Umbilical cord (tissue), 2 donors: ENCODE measurements at places on chromosomes 1 and 21.

DNA sequence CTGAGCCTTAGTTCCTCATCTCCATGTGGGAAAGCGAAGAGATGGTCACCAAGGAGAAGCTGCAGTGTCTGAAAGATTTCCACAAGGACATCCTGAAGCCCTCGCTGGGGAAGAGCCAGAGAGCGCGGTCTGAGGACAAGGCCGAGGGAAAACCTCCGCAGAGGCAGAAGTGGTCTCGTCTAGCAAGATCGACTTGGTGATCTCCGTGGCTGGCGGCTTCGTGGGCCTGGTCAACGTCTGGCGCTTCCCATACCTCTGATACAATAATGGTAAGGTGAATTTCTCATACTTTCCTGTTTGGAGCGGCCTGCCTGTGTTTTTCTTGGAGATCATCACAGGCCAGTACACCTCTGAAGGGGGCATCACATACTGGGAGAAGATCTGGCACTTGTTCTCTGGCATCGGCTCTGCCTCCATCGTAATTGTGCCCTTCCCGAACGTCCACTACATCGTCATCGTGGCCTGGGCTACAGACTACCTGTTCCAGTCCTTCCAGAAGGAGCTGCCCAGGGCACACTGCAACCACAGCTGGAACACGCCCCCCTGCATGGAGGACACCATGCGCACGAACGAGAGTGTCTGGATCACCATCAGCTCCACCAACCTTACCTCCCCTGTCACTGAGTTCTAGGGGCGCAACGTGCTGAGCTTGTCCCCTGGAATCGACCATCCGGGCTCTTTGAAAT is 841.1 kb upstream of the TMPRSS15 start:
- no peak for DNase-seq

DNA sequence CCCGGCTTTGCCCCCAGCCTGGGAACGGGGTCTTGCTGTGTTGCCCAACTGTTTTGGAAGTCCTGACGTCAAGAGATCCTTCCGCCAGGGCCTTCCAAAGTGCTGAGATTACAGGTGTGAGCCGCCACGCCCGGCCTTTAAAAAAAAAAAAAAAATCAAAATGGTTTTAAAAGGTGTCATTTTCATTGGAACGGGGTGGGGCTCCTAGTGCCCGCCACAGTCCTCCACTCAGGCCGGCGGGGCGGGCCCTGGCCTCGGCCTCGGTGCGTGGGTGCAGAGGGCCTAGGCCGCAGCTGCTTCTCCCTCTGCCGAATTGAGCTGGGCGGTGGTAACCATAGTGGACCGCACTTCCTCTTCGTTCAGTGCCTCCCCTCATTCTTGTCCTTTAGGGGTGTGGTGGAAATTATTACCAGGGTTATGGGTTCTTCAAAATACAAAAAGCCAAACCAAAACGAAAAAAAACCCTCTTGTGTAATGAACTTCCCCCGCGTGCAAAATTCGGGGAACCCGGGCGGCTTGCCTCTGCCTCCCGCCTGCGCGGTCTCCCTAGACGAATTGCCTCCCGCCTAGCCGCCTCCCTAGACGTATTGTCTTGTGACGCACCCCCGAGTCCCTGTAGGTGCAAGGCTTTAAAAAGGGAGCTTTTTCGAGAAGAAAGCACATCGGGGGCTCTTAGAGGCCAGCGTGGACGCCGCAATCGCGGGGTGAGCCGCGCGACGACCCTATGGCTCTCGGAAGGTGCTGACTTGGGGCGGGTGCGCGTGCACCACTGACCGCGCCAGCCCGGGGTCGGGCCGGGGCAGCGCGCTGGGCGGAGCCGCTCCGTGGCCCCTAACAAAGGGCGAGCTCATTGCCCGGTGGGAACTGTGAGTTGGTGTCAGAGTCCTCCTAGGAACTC is 10.5 kb upstream of the SPEN start:
- peak; percentile 18 for DNase-seq

GRCh38 chr1:231338270-231339128 is at the start of gene SPRTN:
TSS of gene SPRTN (plus strand) at chr1:231338293. CDS start at chr1:231338384, 91 bp downstream.
- DNase-seq: peak; percentile 10

- DNase-seq: no peak
Observed at GRCh38 chr1:62395291-62395690, 41.6 kb upstream of the USP1 start.

- no peak for DNase-seq
Observed at GRCh38 chr1:40383488-40384412, 10.2 kb downstream of the SMAP2 start.

GRCh38 chr1:159441360-159441759 is 1.8 kb downstream of the OR10J1 start:
- DNase-seq: no peak

GRCh38 chr1:29501227-29501976 is 265.1 kb downstream of the PTPRU start:
- peak; percentile 70 for DNase-seq

DNA sequence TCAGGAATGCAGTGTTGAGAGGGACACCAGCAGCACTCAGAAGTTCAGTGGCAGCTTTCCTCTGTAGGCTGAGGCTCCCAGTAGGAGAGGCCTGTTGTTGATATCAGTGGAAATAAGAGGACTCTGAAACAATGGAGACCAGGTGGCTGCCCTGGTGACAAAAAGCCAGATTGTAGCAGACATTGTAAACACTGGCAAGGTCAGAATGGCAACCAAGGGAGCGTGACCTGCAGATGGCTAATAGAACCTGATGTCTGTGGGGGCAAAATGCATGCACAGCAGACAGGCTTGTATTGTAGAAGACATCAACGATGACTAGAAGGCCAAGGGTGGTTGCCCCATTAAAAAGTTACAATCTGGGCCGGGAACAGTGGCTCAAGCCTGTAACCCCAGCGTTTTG is 53.1 kb upstream of the GPR37L1 start:
- no peak for DNase-seq

DNA sequence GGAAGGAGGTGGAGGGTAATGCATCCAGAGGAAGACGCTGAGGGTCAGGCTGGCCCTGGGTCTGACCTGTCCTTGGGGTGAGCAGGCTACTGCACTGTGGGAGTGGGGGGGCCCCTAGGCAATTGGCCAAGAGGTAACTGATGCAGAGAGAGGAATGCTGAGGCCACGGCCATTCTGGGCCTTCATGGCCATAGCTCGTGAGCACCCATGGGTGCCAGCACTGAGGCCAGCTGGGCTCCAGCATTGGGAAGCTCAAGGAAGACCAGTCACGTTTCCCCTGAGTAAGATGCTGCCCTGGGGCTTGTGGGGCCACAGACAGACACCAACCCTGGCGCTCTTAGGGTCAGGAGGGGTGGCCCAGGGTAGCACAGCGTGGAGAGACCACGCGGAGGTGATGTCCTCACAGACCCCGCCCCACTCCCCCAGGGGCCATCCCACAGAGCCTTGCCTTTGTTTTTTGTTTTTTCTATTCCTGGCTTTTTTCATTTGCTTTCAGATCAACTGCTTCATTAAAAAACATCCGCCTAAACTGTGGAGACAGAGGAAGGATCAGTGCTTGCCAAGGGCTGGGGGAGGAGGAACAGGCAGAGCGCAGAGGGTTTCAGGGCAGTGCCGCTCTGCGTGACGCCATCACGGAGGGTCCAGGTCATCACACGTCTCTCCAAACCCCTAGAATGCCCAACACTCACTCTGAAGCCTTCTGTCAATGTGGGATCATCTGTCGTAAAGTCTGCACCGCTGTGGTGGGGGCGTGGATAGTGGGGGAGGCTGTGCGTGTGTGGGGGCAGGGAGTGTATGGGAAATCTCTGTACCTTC is 61.1 kb downstream of the SIK1 start:
- DNase-seq: no peak

DNA sequence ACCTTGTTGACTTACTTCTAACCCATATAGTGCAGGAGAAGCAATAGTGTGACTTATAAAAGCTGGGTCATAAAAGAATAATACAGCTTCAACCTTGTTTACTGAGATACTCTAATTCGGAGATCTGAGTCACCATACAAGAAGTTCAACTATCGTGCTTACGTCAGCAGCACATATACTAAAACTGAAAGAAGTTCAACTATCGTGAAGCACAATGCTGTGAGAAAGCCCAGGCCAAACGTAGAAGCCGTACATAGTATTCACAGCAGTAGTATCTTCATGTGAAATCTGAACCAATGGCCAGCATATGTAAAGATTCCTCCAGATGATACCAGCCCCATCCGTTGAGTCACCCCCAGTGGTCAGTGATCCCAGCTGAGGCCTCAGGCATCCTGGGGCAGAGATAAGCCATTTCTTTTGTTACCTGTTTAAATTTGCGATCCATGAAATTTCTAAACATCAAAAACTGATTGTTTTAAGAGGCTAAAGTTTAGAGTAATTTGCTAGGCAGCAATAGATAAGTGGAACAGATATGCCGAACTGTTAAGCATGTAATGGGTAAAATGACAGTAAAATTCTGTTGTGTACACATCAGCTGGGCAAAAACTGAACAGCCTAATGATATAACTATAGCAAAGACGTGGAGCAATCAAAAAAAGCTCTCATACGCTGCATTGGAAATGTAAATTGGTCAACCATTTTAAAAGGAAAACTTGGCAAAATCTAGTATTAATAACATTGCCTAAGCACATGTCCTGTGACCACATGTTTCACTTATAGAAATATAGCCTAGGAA is 53.9 kb upstream of the SAMD13 start:
- DNase-seq: no peak

DNA sequence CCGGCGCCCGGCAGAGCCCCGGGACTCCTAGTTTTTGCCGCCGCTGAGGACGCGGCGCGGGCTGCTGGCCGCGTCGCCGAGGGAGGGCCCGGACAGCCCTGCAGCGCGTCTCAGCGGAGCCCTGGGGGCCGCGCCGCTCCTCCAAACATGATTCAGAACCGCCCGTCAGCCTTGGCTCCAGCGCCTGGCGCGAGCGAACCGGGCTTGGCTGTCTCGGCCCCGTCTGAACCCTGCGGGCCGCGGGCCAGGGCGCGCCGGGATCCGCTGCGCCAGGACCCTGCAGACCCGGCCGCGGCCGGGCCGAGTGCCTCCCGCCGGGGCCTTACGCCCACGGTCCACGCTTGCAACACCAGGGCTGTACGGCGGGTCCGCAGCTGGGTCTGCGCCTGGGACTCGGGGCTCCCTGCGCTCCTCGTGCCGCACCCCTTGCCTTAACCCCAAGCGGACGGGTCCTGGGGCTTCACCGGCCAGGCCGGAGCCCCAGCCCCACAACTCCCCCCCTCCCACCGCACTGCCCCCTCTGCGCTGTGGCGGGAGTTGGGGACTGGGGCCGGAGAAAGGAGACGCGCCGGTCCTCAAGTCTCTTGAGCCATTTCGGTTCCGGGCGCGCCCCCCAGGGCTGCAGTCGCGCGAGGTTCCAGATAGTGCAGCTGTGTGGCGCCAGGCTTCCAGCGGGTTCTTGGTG is 48.4 kb upstream of the CD34 start:
- peak; percentile 63 for DNase-seq

DNA sequence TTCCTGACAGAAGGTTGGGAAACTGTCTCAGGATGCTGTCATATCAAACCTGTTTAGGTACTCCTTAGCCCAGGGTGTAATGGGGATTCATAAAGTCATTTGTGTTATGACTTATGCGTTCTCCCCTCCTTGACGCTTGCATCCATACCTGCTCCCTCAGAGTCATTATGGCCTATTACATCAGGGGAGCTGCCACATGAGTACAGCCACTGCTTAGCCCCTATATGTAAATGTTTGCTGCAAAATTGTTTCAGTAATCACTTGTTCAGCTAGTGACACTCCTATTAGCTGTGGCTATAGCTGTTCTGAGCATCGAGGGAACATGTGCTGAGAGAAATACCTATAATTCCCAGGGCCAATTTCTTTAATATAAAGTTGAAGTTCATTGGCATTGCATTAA is 10.5 kb downstream of the NTNG1 start:
- DNase-seq: no peak

GRCh38 chr1:208329300-208329699 is 85.1 kb upstream of the PLXNA2 start:
- DNase-seq: no peak

DNA sequence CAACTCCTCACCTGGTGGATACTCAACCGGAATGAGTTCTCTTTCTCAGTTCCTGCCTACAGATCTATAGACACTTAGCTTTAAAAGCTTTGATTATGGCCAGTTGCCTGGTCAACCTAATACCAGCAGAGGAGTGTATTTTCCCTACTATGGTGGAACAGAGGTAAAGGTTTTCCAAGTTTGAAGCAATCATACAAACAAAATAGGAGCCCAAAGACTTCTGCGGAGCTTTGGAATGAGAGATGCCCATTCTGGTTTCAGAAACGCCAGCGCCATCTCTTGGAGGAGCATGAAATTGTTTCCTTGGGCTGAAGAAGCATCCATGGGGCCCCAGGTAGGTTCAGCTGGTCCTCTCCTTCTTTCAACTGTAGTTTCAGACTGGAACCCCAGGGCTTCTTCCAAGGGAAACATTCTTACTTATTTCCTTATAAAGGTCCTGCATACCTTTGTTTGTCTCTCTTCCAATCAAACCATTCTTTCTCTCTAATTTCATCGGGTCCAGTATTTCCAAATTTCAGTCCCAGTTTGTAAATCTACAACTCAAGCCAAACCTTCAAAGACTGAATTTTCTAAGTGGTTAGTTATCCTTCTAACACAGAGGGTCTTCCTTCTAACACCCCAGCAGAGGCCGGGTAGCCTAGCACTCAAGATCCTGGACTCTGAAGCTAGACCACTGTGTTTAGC is 95.9 kb downstream of the KCNJ15 start:
- peak; percentile 66 for DNase-seq

DNA sequence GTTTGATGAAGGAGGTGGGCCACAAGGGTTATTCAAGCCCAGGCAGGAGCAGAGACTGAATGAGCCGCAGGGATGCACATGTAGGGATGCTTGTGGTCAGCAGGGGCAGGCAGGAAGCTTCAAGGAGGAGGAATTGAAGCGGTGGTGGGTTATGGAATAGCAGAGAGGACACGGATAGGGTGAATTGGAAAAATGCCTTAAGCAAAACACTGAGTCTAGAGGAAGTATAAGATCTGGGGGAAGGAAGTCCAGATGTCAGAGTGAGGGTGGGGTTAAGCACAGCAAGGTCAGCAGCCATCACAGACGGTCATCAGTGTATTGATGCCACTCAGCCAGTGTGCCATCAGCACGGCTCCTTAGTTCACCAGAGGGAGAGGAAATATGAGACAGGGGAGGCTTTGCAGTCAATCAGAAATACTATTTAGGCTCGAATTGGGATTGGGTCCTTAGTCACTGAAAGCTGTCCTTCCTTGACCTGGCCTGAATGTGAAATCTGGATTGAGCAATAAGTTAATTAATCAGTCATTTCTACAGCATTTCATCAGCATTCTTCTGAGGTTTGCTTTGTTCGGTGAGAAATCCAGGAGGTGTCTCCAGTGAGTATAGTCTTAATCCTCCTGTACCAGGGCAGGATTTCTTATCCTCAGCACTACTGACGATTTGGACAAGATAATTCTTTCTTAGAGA is 6.0 kb upstream of the LCE1F start:
- DNase-seq: no peak
